ENCODE measurements at places on chromosomes 3 and 15. TPM values are rescaled to one million over a fixed set of nuclear protein-coding genes. Genes with fewer than 3 reads are reported as not detected.

Gene LYZL4
- not detected for total RNA-seq

Gene MCF2L2
- total RNA-seq: 0.55 TPM

Gene DAPK2
- 1.2 TPM for total RNA-seq

Gene TICRR
- total RNA-seq: 3.9 TPM

Gene GOLGA8G
- total RNA-seq: not detected

Gene SNRK
- total RNA-seq: 15.5 TPM

Gene TGM5
- total RNA-seq: 0.16 TPM

Gene SLC38A3
- not detected for total RNA-seq

Gene INSYN1
- 0.08 TPM for total RNA-seq

Gene DCLK3
- not detected for total RNA-seq

Gene CCNB2
- 33.3 TPM for total RNA-seq

Gene TMEM212
- not detected for total RNA-seq

Gene FETUB
- not detected for total RNA-seq

Gene SETMAR
- total RNA-seq: 10.6 TPM

Gene CCR3
- not detected for total RNA-seq

Gene ATP13A5
- total RNA-seq: not detected

Gene FBXW12
- not detected for total RNA-seq

Gene TMOD2
- total RNA-seq: 5.8 TPM

Gene SCN11A
- total RNA-seq: not detected

Gene CNTN4
- not detected for total RNA-seq

Gene NLGN1
- not detected for total RNA-seq

Gene LRRC2
- total RNA-seq: 0.08 TPM

Gene ATP2C1
- total RNA-seq: 44.6 TPM

Gene GOLGA8N
- 0.49 TPM for total RNA-seq

Gene FHIT
- total RNA-seq: 1.8 TPM

Gene SH3GL3
- 0.23 TPM for total RNA-seq

Gene LSG1
- 26.4 TPM for total RNA-seq

Gene SLC28A2
- total RNA-seq: not detected

Gene INKA1
- total RNA-seq: 26.6 TPM

Gene CLRN1
- not detected for total RNA-seq

Gene GABRB3
- 1.8 TPM for total RNA-seq

Gene NPAP1
- total RNA-seq: not detected
